ENCODE measurements at places on chromosomes 16 and 17.

GRCh38 chr16:50298591-50299507, 32.5 kb downstream of the ADCY7 start:
- no peak for DNase-seq

GRCh38 chr16:72989579-72990551, 58.1 kb downstream of the ZFHX3 start:
- no peak for DNase-seq

GRCh38 chr17:71558901-71559300, 561.9 kb upstream of the SOX9 start:
- no peak for DNase-seq

GRCh38 chr17:40108970-40109824, 8.8 kb upstream of the NR1D1 start:
- no peak for DNase-seq

DNA sequence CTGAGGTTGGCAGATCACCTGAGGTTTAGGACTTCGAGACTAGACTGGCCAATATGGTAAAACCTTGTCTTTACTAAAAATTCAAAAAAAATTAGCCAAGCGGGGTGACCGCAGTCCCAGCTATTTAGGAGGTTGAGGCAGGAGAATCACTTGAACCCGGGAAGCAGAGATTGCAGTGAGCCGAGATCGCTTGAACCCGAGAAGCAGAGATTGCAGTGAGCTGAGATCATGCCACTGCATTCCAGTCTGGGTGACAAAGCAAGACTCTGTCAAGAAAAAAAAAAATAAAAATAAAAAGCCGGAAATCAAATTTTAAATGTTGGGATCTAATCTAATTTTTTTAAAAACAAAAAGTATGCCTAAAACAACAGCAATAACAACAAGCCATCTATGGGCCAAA, 56.3 kb downstream of the ABCC1 start:
- DNase-seq: no peak

- DNase-seq: no peak
These were observed 201.3 kb downstream of the ZFHX3 start for GRCh38 chr16:72846594-72846993.

All from caudate nucleus (tissue), 63 donors.